ENCODE measurements at places on chromosomes 7 and 10.

DNA sequence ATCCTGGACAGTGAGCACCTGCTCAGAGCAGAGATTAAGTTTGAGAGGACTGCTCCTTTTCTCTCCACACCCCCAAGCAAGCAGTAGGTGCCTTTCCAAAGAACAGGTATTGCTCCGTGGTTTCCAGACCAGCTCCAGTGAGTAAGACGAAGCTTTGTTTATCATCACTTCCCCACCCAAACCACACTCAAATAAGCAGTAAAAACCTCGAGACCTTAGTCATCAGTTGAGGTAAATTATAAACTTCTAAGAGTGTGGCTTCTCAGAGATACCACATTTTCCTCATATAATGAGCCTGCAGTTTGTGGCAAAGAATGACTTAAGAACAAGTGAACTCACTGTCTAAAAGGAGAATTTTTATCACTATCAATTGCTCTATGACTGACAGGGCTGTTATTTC is 50.0 kb upstream of the GRB10 start:
- DNase-seq: peak; percentile 83

- no peak for DNase-seq
Observed at GRCh38 chr7:36732806-36733205, 8.5 kb upstream of the AOAH start.

- no peak for DNase-seq
Observed at GRCh38 chr10:299512-299911, 164.3 kb downstream of the ZMYND11 start.

- no peak for DNase-seq
Observed at GRCh38 chr7:107563081-107563774, 492 bp downstream of the COG5 start.

GRCh38 chr10:13722747-13723653 is 136.2 kb downstream of the PRPF18 start:
- no peak for DNase-seq

- no peak for DNase-seq
Observed at GRCh38 chr7:132412435-132412834, 163.8 kb downstream of the PLXNA4 start.

DNA sequence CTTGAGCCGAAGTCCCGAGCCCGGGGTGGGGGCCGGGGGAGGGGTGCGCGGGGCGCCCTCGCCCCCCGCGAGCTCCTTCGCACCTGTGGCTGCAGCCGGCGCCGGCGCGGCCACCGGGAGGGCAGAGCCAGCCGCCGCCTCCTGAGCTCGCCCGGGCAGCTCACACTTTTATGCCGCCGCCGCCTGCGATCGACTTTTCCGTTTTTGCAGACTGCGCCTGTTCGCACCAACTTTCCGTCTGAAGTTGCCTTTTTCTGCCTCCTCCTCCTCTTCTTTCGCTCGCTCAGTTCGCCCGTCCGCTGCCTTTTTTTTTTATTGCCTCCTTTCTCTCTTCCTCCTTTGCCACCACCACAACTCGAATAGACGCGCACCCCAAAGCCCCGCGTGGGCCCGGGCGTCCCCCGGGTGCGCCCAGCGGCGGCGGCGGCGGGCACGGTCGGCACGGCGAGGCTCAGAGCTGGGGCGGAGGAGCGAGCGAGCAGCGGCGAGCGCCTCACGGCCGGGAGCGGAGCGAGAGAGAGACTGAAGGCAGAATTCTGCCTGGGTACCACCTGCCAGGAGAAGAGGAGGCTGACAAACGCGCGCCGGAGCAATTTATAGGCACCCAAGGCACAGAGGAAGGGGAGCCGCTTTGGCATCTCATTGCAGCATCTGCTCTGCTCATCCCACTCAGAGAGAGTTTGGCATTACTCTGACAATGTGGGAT is at the start of gene C1QL3:
TSS of gene C1QL3 (minus strand) at position 569 of the 706 bp plus-strand sequence. CDS start 814 bp downstream, outside the sequence.
- no peak for DNase-seq

DNA sequence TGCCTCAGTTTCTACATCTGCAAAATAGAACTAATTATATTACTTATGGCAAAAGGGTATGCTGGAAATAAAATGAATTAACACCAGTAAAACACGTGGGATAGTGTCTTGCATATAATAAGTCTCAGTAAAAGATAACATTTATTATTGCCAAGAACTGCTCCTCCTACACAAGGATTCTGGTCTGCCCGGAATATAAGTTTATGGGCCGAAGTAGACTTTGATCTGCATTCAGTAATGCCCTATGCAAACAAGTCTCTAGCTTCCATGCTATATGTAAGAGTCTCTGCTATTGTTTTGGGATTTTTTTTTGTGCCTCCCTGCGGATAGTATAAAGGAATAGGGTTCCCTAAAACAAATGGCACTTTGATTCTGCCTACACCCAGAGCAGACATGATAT is 125.6 kb upstream of the SLC26A5 start:
- no peak for DNase-seq

DNA sequence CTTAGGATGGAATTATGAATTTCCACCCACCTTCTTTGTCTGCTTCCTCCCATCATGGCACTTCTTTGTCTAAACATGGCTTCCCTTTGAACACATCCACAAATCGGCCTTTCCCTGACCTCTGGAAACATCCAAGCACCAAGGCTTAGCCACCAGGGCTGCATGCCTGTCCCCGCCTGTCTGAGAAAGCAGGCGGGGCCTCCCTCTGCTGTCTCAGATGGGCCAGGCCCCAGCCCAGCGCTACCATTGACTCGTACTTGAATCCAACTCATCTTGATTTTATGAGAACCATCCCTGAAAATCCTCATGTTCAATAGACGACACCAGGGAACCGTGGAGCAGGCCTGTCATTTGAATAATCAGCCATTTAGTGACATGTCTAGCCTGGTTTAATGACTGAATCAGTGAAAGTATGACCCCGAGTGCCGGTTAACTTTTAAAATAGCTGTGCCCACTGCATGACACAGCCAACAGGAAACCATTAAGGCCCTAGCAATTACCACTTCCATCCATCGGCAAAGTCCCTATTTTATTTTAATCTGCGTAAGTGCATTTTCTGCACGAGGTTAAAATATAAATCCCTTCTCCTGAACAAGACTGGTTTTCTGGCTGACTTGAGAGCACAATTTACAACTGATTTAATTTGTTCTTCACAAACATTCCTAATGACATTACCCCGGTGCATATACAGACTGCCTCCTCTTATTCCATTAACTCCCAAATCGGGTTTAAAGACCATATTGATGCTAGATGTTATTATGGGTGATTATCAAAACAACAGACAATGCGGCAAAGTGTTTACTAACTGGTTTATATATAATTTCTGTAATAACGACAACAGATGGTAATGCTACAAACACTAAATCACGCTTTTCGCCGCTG is 194.7 kb downstream of the BUB3 start:
- no peak for DNase-seq

GRCh38 chr7:47125529-47125928 is 456.4 kb downstream of the TNS3 start:
- DNase-seq: no peak

DNA sequence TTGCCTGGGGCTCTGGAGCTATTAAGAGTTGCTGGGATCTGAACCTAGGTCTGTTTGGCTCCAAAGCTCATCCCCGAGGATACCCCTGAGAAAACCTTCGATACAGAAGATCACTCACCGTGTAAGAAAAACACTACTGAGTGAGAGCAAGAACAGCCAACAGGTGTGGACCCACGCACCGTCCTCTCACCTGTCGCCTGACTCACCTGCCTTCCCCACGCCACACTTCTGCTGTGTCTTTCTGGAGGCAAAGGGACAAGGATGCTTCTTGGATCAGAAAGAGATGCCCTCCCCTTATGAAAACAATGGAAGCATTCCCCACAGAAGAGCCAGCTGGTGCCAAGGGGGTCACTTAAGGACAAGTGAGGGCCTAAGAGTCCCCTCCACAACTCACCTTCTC is 46.7 kb downstream of the COL13A1 start:
- DNase-seq: no peak

DNA sequence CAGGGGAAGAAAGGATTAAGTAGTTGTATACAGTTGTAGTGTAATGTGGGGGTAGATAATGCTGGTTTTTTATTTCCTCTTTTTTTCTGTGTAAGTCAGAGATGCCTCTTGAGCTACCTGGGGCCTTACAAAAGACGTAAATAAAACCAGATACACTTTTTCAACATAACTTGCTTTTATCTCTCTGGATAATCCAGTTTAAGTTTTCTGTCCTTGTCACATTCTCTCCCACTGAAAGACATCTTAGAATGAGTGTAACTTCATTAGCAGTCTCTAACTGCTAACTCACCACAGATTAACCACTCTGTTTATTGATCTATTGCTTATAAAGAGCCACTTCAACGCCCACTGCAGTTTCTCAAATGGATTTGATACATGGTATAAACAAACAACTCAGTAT is 64.1 kb upstream of the LRRN3 start:
- DNase-seq: no peak

DNA sequence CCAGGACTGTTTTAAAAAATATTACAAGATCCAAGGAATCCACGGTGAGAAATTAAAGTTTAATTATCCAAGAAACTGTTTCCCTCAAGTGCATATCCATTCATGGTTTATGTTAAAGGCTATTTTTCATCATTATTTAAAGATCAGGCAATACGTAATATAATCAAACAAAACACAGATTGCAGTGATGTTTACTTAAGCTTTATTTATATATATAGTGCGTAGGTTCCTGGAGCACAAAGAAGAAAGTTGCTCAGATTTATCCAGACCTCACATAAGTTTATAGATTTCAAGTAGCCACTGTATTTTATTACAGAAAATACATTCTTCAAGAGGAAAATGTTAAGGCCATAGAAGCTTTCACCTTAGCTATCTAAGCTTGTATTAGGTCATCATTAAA is 210.0 kb upstream of the KLF14 start:
- DNase-seq: peak; percentile 37

DNA sequence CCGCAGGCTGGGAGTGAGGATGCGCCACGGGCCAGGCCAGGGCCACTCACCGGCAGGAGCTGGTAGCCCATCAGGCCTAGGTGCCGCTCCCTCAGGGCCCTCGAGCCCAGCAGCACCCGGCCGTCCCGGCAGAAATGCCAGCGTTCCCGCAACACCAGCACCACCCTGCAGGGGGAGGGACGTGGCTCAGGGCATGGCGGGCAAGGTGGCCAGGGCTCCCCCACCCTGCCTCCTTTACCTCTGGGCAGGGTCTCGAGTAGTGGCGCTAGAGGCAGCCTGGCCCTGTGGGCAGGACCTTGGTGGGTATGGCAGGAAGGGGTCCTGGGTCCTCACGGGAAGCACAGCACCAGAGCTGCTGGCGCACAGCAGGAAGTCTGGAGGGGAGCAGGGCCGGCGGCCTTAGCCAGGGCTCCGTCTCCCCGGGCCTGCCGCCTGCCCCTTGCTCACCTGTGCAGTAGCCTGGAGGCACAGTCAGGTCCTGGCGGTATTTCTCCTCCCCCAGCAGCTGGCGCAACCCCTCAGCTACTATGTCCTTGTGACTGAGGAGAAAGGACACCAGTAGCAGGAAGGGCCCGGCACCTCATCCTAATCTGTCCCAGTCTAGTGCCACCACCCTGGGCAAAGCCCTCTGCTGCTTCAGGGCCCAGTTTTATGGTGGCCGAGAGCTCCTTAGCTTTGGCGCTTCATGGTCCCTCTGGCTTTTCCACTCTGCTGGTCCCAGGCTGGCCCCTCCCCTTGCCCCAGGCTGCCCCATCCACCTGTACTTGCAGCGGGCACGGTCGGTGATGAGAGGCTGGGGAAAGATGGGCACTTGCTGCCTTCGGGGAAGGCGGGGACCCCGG is 3.5 kb downstream of the FASTK start:
- peak; percentile 40 for DNase-seq

DNA sequence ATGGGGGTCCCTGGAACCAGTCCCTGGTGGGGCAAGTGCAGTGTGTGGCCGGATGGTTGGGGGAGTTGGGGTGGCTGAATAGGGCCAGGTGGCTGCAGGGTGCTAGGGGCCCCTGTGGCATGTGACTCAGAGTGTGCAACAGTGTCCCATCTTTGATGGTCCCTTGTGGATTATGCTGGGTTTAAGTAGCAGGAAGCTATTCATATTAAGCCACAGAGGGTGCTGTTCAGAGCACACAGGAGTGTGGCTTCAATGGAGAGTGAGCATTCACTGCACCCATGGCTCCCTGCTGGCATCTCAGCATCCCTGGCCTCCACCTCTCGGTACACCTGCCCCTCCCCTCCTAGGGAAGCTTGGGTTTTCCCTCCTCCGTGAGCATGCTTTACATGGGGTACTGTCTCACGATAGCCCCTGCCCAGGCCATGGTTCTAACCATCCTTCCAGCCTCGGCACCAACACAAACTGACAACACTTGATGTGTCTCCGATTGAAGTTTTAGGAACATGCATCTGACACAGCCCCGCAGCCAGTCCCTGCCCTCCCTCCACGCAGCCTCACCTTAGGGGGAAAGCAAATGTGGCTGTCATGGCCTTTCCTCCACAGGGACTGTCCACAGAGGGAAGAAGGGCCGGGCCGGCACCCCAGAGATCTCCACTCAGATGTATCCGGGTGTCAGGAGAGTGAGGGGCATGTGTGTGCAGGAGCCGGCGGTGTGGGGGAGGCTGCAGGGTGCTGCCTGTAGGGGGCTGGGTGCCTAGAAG is 30.4 kb upstream of the PPIF start:
- DNase-seq: peak; percentile 58

- DNase-seq: peak; percentile 91
Observed at GRCh38 chr10:15201589-15202300, 33.3 kb upstream of the NMT2 start.

DNA sequence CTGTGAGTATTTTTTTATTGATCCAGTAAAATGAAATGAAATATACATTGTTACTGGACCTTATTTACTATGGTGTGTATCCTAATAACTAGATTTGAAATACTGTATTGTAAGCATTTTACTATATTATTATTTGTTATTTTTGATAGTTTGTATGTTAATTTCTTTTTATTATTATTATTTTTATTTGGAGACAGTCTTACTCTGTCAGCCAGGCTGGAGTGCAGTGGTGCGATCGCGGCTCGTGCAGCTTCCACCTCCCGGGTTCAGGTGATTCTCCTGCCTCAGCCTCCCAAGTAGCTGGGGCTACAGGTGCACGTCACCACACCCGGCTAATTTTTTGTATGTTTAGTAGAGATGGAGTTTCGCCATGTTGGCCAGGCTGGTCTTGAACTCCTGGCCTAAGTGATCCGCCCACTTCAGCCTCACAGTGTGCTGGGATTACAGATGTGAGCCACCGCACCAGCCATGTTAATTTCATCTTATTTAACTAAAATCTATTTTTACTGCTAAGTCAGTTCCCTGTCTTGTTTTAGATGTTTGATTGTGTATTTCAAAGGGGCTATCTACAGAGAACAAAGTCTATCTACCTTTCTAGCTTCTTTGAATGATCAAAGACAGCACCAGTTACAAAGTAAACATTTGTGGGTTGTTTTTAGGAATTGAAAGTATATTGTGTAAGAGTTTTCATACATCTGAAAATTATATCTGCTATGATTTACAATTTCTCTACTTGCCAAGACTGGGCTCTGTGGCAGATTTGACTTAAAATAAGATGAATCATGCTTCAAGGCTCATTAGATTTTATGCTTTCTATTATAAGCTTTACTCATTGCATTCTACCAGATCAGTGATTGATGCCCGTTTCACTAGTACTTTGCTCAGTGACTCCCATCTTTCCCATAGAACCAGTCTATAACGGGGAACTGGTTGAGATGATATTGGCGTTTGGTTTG is 41.6 kb downstream of the CDC123 start:
- DNase-seq: no peak
